ENCODE measurements at places on chromosomes 1 and 21.

GRCh38 chr1:9907441-9907840 is 2.6 kb downstream of the CTNNBIP1 start:
- no peak for DNase-seq

DNA sequence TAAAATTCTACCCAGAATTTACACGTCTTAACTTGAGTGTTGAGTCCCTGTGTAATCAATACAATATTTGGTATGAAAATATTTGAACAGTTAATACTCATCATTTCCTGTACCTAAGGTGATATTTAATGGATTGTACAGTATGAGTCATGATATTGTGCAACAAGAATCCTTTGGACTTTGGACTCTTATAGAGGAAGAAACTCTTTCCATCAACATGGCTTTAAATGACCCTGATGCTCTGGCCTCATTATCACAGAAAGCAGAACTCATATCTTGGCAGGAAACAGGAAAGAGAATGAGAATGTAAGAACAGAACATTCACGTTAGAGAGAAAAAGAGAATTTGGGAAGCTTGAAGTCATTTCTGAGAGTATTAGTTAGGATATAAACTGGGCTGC is 168.8 kb upstream of the B3GALT2 start:
- no peak for DNase-seq

DNA sequence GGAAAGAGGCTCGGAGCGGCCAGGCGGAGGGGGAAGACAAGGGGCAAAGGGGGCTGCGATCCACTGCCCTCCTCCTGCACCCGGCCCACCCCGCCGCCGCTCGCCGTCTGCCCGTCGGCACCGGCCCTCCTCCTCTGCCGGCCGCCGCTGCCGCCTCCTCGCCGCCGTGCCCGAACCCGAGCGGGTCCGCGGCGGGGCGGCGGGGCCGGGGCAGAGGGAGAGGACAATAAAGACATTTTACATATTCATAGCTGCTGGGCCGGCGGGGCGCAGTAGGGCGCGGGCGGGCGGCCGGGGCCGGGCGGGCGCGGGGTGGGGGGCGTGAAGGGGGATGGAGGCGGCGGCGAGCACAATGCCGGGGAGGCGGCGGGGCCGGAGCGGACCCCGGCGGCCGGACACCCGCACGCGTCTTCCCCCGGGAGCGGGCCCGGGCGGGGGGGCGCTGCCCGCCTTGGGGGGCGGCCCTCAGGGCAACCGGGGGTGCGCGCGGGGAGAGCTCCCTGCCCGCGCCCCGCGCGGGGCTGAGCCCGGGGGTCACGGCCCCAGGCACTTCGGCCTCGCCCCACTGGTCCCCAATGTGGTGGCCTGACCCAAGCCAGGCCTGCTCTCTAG is 546 bp downstream of the POU2F1 start:
- no peak for DNase-seq

DNA sequence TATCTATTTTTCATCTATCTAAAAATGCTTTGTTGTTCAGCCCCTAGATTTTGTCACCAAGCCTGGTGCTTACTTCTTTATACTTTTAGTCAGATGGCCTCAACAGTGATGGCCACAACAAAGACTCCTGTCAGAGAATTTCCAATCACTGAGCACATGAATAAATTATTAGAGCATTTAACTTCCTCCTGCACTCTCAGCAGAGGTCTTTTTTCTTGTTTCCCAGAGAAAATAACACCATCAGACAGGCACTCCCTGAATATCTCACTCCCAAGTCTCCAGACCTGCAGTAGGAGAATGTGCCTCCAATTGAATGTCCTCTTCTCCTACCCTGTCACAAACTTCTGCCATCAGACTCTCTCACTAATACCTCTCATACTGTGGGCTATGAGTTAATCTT is 616.0 kb upstream of the NR5A2 start:
- DNase-seq: no peak

DNA sequence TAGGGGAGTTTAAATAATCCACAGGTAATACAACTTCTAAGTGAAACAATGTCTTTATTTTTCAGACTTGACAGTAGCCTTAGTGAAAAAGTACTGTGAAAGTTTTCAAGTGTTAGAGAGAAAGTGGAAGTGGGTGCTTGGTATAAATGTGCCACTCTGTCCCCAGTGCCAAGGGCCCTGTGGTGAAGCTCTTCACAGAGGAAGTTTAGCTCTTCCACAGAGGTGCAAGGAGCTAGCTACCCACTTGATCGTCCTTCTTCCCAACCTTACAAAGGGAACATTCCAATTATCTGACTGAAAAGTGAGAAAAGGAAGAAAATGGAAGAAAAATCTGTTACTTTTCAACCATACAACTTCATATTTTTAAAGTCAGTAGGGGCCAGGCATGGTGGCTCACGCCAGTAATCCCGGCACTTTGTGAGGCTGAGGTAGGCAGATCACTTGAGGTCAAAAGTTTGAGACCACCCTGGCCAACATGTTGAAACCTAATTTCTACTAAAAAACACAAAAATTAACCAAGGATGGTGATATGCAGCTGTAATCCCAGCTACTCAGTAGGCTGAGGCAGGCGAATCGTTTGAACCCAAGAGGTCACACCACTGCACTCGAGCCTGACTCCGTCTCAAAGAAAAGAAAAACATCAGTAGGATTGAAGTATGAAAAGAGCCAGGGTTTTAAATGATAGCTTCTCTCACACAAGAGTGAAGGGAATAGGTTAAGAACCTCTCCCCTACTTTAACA is 41.0 kb upstream of the PTPRC start:
- DNase-seq: no peak

- no peak for DNase-seq
Observed at GRCh38 chr1:209412036-209412435, 171.5 kb upstream of the CAMK1G start.

DNA sequence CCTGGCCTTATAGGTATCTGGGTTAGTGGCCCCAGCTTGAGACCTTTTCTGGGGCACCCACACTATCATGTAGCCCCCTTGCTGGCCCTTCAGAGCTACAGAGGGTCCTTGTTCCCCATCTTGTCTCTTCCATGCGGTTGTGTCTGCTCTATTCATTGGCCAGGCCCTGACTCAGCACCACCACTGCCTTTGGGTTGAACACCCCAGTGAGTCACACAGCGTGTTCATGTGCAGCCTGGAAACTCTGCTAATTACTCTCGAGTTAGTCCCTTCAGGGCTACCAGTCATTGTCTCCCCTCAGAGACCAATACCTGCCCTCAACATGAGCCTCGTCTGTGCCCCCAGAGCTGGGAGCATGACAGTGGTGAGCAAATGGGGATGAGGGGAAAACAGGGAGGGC is 28.2 kb upstream of the IKBKE start:
- DNase-seq: no peak

DNA sequence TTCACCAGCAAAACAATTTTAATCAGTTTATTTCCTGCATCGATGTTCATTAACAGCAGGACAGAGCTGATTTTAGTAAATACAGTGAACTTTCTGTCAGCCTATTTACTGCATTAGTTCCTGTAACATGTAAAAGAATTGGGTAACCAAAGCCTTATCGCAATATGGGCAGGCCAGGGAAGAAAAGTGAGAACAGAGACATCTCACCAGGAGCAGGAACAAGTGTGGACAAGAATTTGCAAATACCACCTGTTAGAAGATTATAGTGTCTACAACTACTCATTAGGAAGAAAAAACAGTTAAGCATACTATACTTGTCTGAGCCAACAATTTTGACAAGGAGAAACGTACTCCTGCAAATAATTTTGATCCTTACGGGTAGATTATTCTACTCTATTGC is 1293.9 kb downstream of the PLA2G4A start:
- DNase-seq: no peak

Measured in sigmoid colon (tissue), 7 donors.